ENCODE measurements at places on chromosomes 3 and 15.

DNA sequence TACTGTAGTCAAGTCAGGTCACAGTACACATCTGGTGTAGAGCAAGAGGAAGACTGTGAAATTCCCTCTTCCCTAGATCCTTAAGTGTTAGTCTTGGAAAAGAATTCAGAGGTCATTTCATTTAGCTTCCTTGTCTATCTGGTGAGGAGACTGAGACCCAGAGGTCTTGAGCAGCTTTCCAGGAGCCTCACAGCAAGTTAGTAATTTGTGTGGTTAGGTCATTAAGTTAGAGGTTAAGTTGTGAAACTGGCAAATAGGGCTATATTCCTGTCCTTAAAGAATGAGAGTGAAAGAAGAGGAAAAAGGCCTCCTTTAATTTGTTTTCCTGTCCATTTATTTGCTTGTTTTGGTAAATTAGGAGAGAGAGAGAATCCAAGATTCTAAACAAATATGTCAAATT is 9.0 kb downstream of the PODXL2 start:
- no peak for DNase-seq

DNA sequence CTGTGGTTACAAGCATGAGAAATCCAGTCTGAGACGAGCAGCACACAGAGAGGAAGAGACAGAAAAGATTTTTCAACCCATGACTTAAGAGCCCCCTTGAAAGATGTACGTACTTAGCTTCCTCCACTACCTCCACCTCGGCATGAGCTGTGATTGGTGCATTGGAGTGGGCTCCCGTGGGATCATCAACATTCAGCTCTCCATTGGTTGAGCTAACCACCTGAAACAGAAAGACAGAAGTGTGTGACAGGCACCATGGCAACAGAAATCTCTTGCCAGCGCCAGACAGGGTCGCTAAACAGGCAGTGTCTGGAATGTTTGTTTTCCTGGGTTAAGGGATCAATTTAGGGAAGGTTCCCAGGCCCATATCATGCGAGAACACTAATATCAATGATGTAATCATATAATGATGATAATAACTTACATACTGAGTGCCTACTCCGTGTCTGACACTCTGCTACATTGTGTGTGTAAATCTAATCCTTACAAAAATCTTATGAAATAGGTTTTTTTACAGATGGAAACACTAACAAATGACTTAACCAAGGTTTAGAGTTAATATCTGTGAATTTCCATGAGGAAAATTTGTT is 17.5 kb upstream of the PPIB start:
- no peak for DNase-seq

- DNase-seq = no peak
These were observed 73.2 kb upstream of the UBP1 start for GRCh38 chr3:33513262-33513863.

DNA sequence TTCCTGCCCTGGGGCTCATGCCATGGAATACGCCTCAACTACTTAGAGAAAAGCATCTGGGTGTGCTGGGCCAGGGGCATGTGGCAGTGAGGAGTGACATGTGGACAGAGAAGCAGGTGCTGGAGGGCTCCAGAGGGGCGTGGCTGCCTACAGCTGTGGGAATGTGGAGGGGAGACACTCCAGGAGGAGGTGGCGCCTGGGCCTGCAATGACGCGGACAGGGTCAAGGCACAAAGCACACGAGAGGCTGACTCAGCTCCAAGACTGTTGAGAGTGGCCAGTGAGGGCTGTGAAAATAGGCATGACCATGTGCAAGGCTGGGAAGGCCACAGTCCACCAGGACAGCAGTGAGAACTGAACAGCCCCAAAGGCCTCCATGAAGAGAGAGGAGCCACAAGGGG is 48.5 kb downstream of the PTH1R start:
- no peak for DNase-seq

All from epithelial cell of esophagus (primary cell).